Liver (tissue), 10 donors: ENCODE measurements at places on chromosomes 16 and 17. TPM values are rescaled to one million over a fixed set of nuclear protein-coding genes. Genes with fewer than 3 reads are reported as not detected.

DNA sequence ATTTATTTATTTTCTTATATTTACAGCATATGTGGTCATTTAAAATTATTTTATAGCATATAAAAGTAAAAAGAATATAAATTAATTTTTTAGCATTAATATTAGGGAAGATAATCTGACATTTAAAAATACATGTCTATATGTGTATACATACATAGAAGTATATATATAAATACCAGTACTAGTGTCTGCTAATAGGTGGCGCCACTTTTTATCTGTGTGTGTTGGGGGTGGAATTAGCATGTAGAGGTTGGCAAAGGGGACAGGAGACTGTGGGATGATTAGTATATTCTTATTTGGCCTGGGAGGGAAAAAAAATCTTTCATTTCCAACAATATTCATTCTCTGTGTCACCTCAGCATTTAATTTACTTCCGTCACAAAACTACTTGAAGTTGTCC lies 359.1 kb downstream of the WWOX start:
- DNase-seq, result no peak

DNA sequence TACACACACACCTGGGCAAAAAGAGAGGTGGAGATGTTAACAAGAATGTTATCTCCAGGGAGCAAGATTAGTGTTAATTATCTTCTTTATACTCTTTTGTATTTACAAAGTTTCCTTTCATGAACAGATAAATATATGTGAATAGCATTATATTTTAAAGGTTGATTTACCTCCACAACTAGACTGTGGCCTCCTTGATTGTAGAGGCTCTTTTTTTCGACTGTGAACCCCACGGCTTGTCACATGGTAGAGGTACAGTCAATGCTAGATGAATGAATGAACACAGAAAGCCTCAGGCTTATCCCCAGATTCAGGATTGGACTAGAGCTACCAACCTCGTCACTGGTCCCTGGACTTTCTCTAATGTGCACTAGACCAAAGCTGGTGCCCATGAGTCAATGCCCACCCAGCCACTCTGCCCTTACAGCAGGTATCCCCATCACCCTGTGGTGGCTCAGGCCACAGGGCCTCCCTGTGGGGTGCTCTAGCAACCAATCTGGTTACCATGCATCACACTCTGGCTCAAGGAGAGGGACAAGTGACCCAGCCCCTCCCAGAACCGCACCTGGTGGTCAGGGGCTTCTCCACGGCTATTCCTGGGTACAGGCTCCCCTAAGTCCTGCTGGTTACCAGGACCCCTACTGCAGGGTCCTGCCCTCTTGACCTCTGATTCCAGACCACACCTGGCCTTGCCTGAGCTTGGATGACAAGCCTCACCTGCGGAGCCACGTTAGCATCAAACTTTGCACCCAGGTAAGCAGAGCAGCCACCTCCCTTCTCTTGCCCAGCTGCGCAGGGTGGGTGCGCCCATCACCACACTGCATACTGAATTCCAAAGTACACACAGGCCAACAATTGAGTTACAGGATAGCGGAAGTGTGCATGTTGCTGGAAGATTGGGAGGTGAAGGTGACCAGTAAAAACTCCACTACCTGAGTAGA lies 101.0 kb downstream of the CDYL2 start:
- DNase-seq, result no peak

- DNase-seq, result no peak
Measured at GRCh38 chr16:69926241-69926640, 24.9 kb upstream of the CLEC18A start.

DNA sequence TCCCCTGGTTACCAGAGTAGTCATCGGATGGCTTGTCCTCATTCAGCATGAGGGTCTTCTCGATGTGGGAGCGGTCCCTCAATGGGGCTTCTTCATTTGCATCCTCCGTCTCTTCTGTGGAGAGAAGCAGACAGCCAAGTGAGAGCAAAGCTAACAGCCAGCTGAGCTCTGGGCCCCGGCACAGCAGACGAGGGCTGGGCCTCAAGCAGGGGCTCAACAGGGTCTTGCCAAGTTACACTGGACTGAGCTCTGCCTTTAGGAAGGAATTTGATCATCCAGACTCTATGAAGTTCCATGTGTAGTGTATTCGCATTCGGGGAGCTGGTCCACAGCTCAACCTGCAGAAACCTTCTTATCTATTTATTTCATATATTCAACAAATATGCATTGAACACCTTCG lies 37.4 kb downstream of the SRL start:
- no peak for DNase-seq

DNA sequence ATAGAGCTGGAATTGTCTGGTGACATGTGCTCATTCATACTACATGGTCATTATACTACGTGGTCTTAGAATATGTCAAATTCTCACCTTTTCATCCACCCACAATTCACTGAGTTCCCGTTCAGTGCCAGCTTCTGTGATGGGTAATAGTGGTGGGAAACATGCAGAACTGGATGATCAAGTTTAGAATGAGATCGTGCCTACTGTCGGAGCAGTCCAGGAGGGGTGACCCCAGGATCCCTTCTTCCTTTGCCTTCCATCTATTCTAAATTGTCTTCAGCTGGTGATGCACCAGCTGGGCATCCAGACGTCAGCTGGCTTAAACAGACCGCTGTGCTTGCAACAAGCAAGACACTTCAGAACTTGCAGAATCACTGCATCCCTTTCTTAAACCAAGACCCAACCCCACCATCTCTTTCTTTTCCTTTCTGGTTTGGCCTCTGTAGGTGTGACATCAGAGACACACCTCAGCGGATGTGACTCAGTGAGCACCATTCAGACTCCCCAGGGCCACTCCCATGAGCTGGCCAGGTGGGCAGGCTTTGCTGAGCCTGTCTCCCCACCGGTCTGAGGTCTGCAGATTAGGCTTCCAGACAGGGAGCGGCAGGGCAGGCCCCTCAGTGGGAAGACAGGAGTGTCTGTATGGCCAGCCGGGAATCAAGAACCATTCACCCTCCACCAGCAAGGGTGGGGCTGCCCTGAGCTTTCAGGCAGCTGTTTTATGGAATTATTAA lies 18.1 kb downstream of the C17orf100 start:
- no peak for DNase-seq

- DNase-seq, result no peak
Measured at GRCh38 chr16:68404736-68405345, 43.5 kb downstream of the SMPD3 start.

DNA sequence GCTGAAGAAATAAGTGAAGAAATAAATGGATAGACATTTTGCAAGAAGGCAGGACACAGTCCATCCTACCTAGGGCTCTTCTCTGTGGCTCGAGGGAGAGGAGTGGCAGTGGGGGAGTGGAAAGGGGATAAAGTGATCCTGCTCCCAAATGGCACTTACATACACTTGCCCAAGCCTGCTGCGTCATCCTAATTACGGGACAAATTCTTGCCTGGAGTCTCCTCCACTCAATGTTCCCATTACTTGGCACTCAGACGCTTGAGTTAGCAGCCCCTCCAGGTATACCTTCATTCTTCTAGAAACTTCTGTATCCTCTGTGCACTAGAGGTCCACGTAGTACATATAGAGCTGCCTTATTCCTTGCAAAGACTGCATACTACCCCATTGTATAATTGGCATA lies 15.7 kb upstream of the MAP3K14 start:
- DNase-seq, result no peak

Gene FAHD1
- polyA plus RNA-seq, result 50.9 TPM

GRCh38 chr17:63285551-63285950 lies 160.6 kb downstream of the CYB561 start:
- no peak for DNase-seq

DNA sequence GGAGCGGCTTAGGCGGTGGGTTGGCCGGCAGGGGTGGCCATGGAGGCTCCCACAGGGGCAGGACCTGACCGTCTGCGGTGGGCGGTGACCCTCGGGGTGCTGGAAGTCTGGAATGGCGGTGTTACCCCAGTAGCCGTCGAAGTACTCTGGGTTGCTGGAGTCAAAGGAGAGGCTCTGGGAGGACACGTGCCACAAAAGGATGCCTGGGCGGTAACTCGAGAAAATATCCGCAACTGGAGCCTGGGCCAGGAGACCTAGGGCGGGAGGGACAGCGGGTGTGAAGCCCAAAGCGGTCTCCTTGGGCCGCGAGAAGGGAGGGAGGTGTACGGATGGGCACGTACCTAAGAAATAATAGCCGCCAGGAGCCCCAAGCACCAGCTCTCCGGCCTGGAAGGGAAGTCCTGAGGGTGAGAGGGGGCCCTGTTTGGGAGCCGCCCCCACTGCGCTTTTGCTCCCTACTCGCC lies 4.6 kb downstream of the ITGA2B start:
- no peak for DNase-seq

DNA sequence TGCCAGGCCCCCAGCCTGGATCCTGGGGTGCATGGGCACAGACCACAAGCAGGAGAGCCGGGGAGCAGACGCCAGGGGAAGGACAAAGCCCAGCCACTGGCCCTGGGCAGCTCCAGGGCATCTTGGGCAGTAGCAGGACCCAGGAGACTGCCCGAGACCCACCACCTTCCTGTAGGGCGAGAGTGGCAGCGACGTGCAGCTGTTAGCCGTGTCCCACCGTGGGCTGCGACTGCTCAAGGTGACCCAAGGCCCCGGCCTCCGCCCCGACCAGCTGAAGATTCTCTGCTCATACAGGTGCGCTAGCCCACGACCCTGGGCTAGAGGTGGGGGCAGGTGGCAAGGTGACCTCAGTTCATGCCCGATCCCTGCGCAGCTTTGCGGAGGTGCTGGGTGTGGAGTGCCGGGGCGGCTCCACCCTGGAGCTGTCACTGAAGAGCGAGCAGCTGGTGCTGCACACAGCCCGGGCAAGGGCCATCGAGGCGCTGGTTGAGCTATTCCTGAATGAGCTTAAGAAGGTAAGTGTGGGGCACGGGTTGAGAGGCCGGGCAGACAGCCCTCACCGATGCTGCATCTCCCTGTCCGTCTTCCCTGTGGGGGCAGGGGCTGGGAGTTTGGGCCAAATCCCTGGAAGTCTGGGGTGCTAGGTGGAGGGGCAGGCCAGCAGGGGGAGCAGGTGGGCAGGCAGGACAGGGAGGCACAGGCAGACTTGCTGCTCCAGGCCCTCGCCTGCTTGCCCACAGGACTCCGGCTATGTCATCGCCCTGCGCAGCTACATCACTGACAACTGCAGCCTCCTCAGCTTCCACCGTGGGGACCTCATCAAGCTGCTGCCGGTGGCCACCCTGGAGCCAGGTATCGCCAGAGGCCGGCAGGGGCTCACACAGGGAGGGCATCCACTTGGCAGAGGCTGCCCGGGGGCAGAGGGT lies 13.5 kb upstream of the SMIM5 start:
- peak; percentile 53 for DNase-seq

DNA sequence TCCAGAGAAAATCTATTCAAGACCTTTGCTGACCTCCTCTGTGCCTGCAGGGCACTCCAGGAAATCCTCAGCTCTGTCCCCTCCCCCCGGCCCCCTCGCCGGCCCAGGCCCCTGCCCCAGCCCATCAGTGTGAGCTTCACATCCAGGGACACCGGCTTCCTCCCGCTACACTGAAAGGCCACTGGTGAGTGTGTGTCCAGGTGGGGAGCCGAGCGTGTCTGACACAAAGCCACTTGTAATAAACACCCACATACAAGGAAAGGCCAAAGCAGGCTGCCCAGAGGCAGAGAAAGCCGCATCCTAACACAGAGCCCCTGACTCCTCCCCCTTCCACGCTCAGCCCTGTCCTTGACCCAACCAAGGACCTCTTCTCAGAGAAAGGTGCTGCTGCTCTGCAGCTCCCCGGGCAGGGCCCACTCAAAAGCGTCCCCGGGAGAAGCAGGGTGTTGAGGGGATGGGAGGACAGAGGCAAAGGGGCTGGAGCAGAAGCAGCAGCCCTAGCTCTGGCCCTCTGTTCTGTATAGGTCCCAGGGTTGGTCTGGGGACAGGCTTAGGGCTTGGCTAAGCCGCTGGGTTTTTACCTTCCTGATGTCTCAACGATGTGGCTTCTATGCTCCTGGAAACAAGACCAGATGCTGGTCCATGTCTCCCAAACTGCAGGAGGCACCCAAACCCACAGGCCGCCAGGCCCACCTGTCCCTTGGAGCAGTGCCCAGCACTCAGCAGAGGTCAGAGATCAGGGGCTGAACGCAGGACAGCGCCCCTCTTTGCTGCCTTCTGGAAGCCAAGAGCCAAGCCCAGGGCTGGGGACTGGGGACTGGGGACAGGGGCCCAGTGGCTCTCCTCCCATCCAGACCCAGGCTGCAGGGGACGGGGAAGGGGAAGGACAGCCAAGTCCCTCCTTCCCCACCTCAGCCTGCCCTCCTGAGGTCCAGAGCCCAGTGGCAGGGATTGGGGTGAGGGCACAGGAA lies 15.3 kb downstream of the MNT start:
- no peak for DNase-seq

- no peak for DNase-seq
Measured at GRCh38 chr16:3101018-3101840, 2.1 kb upstream of the ZSCAN10 start.

DNA sequence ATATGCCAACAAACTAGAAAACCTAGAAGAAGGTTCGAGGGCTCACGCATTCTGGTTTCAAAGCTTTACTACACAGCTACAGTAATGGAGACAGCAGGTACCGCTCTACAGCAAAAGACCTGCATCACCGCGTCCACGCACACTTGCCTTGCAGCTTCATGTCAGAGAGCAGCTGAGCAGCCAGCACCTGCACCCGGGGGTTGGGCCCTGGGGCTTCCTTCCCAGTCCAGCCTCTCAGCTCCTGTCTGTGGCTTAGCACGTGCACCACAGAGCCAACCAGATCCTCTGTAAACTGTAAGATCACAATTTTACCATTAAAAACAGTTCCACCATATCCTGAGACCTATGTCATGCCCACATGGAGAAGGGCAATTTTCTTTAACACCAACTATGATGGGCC lies 15.3 kb downstream of the MEAK7 start:
- no peak for DNase-seq

GRCh38 chr17:59516451-59516850 lies 49.0 kb upstream of the DHX40 start:
- DNase-seq, result no peak

DNA sequence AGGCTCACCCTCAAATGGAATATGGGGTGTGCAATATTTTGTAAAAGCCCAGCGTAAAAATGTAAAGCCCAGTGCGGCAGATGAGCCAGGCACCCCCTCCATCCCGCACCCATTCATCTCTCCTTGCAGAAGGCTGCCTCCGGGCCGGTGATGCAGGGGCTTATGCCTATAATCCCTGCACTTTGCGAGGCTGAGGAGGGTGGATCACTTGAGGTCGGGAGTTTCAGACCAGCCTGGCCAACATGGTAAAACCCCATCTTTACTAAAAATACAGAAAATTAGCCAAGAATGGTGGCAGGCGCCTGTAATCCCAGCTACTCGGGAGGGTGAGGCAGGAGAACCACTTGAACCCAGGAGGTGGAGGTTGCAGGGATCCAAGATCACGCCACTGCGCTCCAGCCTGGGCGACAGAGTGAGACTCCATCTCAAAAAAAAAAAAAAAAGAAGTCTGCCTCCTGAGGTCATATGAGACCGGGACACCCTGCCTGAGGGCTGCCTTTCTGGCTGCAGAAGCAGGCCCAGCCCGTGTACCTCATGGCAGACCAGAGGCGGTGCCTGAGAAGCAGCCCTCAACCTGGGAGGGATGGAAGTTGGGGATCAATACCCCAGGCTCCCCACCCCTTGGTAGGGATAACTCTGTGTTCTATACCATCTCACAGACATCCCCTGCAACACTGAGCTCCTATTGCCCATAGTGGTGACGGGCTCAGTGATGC lies 17.5 kb upstream of the ATP2C2 start:
- DNase-seq, result no peak

GRCh38 chr16:1991135-1991551 lies 1.4 kb downstream of the SYNGR3 start:
- no peak for DNase-seq

Gene P2RX5
- 0.31 TPM for polyA plus RNA-seq

- DNase-seq, result no peak
Measured at GRCh38 chr16:88724855-88725555, 18.7 kb downstream of the CTU2 start.
